ENCODE measurements at places on chromosomes 4 and X.
A peak's percentile ranks its signal among the peaks of the same experiment; 100 is the strongest.

DNA sequence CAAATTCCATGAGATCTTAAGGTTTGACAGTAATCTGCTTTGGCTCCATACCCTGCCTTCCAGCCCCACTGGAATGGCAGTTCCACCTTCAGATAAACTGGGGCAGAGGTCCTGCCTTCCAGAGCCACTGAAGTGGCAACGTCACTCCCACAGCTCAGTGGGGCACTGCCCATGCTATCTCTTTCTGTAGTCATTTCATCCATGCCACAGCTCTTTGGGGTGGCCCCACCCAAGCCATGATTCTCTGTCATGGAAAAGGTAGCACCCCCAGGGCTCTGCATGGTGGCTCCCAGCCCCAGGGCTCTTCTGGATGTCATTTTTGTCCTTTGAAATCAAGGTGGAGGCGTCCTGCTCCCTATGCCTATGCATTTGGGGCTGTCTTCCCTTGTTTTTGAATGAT lies 596.5 kb downstream of the SPOCK3 start:
- no peak for DNase-seq

DNA sequence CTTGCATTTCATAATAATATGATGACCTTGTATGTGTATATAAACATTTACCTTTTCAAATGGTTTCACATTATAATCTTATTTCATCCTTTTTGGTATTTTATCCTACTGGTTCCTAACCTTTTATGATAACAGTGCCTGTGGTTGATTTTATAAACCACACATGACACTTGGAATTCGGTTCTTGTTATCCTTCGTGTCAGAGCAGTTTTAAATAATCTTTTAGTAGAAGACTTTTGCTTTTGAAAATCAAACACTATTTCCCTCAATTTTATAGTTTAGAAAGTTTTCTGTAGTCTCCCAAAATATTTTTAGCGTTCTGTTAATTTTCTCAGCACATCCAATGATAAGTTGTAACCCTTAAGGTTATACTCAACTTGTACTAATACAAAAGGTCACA lies 676.8 kb downstream of the RAPGEF2 start:
- no peak for DNase-seq

DNA sequence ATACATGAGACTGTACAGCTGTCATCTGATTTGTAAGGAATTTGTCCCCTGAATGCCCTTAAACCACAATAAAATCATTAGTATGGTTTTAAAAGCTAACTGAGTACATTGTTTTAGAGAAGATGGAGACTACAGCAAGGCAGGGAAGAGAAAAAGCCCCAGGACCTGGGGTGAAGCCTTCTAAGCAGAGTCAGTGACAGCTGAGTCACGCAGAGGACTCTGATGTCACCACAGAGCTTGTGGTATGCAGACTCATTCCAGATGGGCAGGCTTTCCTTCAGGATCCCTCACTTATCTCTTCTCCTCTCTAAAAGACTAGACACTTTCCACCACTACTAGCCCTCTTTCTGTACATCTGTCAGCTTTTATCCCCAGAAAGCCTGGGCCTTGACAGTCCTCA lies 97.1 kb upstream of the ATOH1 start:
- no peak for DNase-seq

DNA sequence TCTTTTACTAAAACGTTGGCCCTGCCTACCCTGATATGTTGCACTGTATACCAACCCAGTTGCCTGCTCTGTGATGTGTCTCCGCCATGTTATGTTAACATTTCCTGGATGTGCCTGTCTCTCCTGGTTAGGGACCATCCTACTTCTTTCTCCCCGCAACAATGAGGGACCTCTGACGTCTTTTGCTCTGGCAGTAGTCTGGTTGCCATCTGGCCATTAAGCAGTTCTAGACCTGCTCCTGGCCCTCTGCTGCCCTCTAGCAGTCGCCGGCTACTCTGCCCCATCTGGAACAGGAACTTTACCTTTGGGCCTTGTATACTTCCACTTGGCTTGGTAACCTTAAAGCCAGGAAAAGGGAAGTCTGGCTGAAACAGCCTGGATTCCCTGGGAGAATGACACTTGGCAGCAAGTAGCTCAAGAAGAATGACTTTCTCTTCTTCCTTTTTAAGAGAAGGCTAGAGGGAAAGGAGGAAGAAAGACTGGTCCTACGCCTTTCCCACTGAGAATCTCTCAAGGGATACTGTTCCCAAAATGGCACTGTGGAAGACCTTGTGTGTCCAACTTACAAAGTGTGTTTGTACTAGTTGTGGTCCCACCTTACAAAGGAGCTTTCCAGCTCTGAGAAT lies 63.5 kb downstream of the GPC3 start:
- peak; percentile 27 for DNase-seq

DNA sequence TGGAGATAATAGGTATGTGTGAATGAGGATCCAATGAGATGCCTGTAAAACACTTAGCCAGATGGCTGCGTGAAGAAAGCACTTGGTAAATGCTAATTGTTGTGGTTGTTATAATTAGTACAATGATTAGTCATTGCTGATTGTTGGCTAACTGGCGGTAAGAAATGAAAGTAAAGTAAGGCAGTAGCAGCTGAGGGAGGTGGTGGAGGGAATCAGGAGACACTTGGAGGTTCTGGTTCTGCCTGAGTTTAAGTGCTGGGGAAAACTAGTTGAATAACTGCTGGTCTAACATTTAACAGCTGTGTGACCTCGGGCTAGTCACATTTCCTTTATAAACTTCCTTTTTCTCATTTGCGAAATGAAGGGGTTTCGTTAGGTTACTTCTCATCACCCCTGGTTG lies 30.9 kb downstream of the CD38 start:
- no peak for DNase-seq

DNA sequence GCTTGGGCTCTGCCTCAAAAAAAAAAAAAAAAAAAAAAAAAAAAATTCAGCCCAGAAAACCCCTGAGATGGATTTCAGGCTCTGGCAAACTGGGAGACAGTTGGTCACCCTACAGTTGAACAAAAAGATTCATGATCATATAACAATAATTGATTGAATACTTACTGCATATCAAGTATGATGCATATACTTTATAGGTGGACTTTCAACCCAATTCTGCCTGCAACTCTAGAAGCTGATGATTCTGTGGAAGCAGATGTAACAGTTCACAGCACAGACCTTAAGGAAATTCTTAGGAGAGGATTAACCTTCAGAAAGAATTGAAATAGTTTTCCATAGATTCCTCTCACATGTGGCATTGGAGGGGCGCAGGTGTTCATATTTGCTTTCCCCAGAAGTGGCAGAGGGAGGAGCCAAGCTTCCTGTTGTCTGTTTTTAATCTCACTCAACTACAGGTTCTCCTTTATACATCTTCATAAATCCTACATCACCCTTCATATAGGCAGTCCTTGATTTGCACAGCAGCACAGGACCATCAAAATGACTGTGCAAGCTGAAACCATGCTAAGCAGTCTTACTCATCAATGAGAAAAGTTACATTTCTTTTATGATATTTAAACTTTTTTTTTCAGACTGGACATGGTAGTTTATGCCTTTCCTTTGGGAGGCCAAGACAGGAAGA lies 149.4 kb upstream of the KLF3 start:
- peak; percentile 22 for DNase-seq

GRCh38 chrX:24149351-24150050 lies at the start of gene ZFX:
TSS of gene ZFX (plus strand) at chrX:24149729. CDS start at chrX:24172743, 23,014 bp downstream.
- DNase-seq: peak; percentile 64

Data from activated naive CD4-positive, alpha-beta T cell treated with anti-CD3 and anti-CD28 coated beads, Interleukin-2, amount 50 U/mL, for 16 hours (primary cell).